ENCODE measurements at places on chromosomes 3 and 15. TPM values are rescaled to one million over a fixed set of nuclear protein-coding genes. Genes with fewer than 3 reads are reported as not detected.

- DNase-seq, result no peak
These were observed 52.0 kb downstream of the NTRK3 start for GRCh38 chr15:88204584-88204983.

GRCh38 chr15:42050484-42051255, 29.8 kb upstream of the PLA2G4E start:
- DNase-seq, result no peak

GRCh38 chr15:29480949-29481348, 211.3 kb upstream of the NSMCE3 start:
- DNase-seq, result no peak

DNA sequence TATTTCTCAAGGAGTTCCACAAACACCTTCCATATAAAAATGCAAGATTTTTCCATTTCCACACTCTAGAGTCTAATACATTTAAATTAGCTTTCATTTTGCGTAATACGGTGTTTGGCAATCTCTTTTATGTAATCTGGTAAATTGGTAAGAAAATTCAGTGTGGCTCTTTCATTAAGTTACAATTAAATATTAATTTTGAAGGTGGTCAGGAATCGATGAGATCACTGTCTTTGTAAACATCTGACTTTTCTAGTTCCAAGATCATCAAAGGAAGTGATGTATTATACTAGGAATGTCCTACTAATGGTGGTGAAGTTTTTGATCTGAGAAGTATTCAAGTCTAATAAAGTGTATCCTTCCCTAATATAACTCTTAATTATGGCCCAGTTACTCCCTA, 1.1 kb upstream of the UTS2B start:
- DNase-seq, result no peak

DNA sequence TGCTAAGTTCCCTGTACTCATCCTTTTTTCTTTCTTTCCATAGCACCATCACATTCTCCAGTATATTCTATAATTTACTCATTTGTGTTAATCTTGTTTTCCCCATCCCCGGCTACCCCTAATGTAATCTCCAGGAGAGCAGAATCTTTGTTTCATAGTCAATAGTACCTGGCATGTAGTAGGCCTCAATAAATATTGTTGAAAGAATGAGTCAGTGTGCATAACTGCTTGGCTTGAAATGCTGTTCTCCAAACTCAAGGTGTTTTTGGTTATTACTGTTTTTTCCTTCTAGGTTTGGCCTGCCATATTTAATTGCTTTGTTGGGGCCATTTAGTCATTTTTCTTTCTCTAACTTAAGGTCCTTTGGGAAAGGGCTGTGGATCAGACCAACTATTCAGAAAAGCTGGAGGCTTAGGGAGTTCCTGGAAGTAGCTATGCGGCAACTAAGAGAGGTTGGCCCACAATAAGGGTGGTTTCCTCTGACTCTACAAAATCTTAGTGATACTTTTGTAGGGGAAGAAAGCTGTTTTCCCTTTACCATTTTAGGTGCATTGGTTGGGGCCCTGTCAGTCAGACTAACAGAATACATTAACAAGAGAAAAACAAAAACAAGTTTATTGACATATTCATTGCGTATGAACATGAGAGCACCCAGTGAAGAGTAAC, 28.4 kb downstream of the KAT2B start:
- DNase-seq, result no peak

DNA sequence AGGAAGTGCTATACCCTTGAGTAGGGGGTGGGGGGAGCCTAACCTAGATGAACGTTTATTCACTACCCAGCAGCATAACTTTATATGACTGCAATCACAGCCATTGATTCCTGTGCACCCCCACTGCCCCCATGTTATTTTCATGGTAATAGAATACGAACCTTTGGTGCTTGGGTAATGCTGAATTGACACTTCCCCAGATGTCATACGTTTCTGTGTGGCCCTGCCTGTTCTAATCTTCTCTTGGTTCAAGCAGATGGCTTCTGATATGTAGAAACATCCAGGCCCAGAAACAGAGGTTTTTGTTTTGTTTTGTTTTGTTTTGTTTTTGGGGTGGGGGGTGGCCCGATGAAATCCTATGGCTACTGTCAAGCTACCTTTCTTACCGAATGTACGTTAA, 237.9 kb upstream of the TOPAZ1 start:
- no peak for DNase-seq

DNA sequence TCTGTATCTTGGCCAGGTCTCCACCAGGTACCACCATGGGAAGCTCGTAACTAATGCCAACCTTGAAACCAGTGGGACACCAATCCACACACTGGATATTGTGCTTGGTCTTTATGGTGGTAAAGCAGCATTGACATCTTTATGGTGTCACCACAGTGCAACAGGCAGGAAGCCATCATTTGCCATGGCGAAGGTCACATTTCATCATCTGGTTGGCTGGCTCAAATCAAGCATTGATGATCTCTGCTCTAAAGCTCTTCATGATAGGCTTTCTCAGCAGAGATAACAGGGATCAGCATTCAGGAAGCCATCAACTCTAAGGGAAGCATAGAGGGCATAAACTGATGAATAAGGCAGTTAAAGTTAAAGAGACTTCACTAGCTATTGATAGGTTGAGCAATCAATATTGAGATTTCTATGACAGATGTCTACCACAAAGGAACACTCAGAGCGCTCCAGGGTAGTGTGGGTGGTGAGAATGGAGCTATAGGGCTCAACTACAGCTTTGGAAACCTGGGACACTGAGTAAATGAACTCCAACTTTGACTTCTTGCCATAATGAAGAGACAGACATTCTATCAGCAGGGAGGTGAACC, 54.1 kb upstream of the ACTC1 start:
- no peak for DNase-seq

GRCh38 chr15:69120732-69121131, 39.7 kb upstream of the GLCE start:
- DNase-seq, result no peak

DNA sequence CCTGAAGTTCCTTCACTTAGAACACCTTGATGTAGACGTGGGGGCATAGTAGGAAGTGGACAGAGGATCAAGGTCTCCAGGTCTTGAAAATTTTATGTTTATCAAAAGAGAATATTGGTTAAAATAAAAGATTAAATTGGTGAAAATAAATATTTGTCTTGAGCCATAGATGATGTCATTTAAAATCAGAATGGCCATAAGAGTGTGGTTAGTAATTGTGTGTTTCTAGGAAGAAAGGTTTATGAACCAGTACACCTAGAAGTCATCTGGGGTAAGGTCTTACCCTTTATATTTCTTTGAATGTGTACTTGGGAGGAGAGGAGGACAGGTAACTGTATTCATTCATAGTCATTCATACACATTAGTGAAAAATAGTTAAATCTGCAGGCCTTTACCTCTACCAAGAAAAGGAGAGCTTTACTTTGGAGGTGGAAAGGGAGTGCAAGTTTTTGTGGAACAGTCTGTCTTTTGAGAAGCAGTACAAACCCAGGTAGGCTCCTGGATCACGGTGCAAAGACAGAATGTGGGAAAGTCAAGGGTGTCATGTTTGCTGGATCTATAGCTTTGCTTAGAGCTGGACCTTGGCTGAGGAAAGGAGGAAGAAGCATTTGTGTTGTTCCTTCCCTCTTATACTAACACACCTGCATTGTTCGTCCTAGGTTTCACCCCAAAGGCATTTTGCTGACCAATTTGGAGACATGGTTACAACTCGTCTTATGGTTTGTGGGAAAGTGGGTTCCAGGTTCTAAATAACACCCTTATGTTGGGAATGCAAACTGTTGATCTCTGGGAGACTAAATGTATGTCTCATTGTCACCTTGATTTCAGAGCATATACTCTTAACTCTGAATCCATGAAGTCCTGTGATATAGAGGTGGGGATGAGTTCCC, 6.2 kb downstream of the SCAANT1 start:
- DNase-seq, result no peak

GRCh38 chr15:41105348-41106334, 10.4 kb downstream of the INO80 start:
- DNase-seq, result no peak

DNA sequence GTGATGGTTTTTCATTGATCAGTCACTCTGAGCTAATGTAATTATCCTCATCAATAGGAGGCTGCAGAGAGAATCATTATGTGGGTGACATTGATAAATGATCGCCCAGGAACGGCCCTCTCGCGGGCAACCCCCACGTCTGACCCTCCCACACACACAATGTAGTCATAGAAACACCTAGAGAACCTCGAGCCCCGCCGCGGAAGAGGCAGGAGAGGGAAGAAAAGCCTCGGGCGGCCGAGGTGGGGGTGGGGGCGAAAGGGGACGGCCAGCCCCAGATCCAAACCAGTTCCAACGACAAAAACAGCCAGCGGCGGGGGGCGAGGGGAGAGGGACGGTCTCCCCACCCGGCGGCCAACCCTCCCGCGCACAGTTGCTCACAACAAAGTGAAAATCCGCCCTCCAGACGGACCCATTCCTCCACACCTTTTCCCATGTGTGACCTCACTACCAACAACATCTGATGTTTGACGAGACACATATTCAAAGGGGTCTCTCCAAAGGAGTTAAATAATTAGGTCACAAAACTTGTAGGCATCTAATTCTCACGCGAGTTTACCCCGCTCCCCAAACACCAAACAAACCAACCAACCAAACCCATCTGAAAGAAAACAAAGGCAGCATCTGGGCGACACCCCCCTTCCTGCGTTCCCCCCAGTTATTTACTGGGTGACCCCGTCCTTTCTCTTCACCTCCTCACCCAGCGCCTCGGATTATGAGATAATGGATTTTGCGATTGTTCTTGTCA, 213.0 kb downstream of the MEIS2 start:
- peak; percentile 61 for DNase-seq

- no peak for DNase-seq
These were observed 57.2 kb downstream of the CRTC3 start for GRCh38 chr15:90586948-90587347.

GRCh38 chr3:181880331-181880730, 168.6 kb downstream of the SOX2 start:
- no peak for DNase-seq

GRCh38 chr15:63301088-63301487, 23.7 kb downstream of the APH1B start:
- DNase-seq, result no peak

DNA sequence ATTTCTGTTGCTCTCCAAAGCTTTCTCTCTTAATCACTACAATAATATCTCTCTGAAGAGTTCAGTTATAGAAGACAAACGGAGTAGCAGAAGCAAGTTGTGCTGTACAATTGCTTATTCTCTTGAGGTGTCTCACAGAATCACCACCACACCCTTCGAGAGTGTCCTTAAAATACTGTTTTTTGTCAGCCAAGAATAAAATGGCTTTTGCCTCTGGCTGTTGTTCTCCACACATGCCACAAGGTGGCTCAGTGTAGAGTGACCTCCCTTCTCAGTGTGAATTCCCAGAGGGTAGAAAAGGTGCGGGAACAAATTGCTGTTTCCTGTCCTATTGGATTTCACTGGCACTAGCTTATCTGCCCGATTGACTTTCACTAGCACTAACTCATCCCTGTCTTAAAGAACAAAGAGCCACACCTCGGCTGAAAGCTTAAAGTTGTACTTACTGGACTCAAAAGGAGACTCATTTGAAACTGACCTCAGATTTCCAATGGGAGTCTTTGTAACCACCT, 134.2 kb upstream of the SATB1 start:
- no peak for DNase-seq

DNA sequence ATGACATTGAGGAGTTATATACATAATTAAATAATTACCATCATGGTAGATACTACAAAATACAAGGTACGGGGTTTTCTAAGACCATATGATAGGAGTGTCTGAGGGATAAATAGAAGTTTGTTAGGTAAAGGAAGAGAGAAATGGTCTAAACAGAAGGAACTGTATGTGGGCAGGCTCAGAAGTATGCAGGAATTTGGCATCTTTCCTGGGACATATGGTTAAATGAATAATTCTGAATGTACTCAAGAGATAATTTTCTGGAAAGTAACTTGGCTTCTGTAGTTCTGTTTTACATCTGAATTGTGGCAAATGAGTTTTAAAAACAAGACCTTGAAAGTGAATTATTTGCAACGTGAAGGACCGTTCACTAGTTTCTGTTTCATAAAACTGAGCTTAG, 17.5 kb downstream of the LMCD1 start:
- no peak for DNase-seq

DNA sequence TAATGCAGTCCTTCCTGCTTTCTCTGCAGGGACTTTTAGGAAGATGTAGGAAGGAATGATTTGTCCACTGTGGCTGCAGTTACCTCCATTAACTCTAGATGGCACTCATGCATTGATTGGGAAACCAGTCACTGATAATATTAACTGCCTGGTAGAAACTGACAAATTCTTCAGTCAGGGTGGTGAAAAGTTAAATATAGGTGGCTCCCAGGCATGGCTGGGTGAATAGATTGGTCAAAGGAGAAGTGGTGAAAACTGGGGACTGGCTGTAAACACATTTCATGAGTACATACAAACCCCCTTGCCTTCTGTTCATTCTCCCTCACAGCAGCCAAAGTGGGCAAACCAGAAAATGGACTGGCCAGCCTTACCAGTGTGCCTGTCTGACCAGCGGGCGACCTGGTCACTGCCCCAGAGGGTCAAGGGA, 333.4 kb downstream of the THSD4 start:
- no peak for DNase-seq

- DNase-seq, result no peak
These were observed 4.0 kb upstream of the DAG1 start for GRCh38 chr3:49466085-49466484.

GRCh38 chr3:194930377-194931204, 244.9 kb downstream of the FAM43A start:
- peak; percentile 84 for DNase-seq

DNA sequence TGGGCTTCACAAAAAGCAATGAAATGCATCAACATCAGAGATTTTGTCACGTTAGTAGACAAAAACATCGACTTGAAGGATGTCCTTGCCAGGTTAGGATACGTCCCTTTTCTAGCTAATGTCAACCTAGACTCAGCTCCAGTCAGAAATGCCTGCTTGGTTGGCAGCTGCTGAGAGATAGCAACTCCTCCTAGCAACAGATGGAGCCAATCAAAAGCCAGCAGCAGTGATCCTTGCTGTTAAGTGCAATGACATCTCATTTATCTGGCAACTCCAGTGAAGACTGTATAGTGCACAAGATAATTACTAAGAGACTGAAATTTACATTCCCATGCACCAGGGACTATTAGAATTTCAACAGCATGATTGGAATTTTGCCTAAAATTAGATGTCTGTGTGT, 424.1 kb downstream of the FGF12 start:
- no peak for DNase-seq

DNA sequence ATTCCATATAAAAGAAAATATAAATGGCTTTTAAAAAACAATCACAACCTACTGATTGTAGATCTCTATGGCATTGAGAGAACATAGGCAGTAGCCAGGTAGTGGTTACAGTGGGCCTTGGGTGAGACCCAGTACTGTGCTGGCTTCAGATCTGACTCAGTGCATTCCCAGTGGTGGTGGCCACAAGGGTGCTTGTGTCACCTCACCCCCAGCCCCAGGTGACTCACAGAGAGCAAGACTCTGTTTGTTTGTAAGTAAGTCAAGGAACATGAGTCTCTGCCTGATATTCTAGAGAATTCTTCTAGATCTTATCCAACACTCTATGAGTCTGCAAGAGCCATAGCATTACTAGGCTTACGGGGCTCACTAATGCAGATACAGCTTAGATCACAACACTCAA, 118.8 kb upstream of the AZI2 start:
- DNase-seq, result no peak

The ACY1 gene
- 18.4 TPM for total RNA-seq

The CCR8 gene
- not detected for total RNA-seq

The EOMES gene
- 0.17 TPM for total RNA-seq

The CDHR4 gene
- not detected for total RNA-seq

The SLC7A14 gene
- total RNA-seq, result not detected

The FOXP1 gene
- total RNA-seq, result 63.4 TPM

The OR5K3 gene
- not detected for total RNA-seq

The UBA7 gene
- 40.5 TPM for total RNA-seq
